ENCODE measurements at places on chromosomes 12 and 14.
A peak's percentile ranks its signal among the peaks of the same experiment; 100 is the strongest.

GRCh38 chr12:21296751-21297406 is 37.8 kb downstream of the SLCO1A2 start:
- DNase-seq, result peak; percentile 19

DNA sequence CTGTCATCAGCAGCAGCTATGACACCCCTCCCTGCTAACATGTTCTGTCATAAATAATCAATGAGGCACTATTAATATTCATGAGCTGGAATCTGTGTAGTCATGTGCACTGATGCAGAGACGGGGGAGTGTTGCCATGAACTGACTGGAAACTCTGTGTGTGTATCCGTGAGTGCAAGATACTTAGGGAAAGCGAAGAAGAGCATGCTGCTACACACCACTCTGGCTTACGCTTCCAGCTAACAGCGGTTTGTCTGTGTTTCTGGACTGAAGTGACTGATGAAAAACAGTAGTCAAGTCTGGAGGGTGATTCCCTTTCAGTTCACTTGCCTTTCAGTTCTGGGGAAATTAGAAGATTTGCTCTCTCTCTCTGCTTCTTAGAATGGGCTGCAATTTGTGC is 249.4 kb downstream of the PDZRN4 start:
- DNase-seq, result no peak

DNA sequence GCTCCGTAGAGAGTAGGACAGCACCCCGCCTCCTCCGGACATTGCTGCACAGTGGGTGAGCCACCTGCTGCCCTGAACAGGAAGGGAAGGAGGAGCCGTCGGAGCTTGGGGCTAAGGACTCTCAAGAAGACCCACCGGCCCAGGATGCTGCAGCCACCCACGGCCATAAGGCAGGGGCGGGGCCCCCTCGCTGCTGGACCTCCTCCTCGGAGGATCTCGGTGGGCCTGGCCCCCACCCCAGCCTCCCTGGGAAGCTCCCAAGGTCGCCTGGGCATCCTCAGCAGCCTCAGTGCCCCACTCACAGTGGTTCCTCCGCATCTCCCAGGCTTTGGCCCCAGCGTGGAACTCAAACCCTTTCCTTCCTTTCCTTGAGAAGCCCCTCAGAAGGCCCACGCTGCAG is 68.6 kb upstream of the DIO3 start:
- no peak for DNase-seq

- DNase-seq, result peak; percentile 90
Measured at GRCh38 chr12:75850721-75851462, 180.7 kb downstream of the PHLDA1 start.

DNA sequence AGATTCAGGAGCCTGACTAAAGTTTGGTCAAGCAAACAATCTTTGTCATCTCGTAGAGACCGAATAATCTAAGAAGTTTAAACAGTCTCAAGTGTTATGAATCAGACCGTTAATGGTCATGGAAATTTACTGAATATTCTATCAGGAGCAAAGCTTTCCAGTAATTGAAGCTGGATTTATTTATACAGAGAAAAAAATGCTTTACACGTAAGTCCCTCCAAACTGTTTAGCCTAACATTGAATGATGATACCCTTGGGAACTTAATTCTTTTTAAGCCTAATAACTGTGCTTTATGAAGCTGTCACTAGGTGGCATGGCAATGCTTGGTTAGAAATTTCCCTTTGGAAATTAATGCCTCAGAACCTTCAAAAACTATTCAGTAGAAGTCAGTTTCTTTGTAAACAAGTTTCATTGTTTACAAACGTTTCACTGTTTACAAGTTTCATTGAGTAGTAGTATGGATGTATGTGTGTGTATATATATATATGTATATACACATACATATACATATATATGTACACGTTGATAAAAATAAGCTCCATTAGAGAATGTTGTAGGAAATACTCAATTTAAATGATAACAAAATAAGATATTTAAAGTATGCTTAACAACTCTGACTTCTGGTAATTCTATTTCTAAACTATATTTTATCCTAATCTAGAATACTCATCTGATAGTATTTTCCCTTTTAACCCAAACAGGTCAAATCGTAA is 32.1 kb downstream of the DEPDC4 start:
- peak; percentile 81 for DNase-seq
